ENCODE measurements at places on chromosomes 2 and 18.

- DNase-seq = no peak
Measured at GRCh38 chr2:191019376-191019775, 5.4 kb upstream of the STAT1 start.

DNA sequence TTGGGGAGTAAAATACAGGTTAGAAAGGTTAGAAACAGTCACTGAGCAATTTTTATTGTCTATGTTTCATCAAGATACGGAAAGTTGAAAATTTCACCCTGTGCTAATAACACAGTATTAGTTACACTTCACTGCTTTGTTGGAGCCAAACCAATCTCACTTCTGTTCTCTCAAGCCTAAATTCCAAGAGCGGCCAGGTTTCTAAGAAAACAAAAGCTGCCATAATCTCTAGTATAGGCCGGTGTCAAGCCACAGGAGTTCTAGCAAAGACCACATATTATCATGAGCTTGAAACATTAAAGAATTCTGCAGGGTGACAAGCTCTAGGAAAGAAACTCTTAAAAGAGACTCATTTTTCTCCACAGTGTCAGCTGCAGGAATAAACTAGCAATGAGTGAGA lies 128.7 kb downstream of the TXNL1 start:
- no peak for DNase-seq

DNA sequence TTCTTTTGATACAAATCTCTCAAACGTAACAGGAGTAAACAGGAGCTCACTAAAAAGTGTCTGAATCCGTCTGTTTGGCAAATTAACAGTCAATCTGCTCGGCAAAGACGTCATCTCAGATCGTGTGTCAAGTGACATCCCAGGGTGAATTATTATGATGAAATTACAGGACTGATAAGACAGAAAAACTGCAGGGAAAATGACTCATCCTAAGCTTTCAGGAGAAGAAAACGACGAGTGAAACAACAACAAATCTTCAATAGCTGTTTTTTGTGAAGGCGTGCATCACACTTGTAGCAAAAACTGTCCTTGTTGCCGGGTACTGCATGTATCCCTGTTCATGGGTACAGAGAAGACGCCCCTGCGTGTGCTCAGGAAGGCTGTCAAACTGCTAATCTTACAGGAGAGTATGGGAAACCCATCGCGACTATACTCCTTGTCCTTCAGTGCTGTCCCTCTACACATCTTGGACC lies 24.9 kb downstream of the EPB41L3 start:
- no peak for DNase-seq

DNA sequence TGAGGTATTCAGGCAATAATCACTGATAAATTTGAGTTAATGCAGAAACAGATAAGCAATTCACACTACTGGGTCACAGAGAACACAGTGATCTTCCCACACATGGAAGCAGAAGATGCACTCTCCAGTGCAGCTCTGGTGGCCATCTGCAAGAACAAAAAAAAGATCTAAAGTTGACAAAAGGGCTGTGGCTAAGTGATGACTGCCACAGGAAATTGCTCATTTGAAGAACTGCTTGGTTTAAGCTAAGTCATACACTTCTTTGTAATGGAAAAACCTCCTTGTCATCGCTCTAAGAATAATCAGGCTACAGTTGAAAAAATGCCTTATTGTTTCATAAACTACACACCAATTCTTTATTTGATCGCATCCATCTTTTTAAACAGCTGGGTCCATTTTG lies 115.1 kb downstream of the DTNB start:
- DNase-seq = no peak

- DNase-seq = no peak
Measured at GRCh38 chr2:200777275-200777674, 34.4 kb upstream of the BZW1 start.

GRCh38 chr2:205858881-205859441 lies 176.7 kb downstream of the NRP2 start:
- no peak for DNase-seq

DNA sequence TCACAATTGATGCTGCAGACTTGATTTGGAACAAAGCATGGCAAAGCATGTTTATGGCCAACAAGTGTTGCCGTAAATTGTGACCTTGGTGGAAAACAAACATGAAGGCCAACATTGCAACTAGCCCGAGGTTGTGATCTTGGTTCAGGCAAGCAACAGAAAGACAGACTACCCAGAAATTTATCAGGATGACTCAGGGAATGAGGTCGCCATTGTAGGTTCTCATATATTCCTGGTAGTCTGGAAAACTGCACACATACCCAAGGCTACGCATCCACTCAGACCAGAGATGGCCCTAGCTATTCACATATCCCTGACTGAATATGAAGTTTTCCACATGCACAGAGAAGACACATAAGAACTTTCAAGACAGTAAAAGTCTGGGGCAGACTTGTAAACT lies 30.1 kb downstream of the CYP1B1 start:
- no peak for DNase-seq

DNA sequence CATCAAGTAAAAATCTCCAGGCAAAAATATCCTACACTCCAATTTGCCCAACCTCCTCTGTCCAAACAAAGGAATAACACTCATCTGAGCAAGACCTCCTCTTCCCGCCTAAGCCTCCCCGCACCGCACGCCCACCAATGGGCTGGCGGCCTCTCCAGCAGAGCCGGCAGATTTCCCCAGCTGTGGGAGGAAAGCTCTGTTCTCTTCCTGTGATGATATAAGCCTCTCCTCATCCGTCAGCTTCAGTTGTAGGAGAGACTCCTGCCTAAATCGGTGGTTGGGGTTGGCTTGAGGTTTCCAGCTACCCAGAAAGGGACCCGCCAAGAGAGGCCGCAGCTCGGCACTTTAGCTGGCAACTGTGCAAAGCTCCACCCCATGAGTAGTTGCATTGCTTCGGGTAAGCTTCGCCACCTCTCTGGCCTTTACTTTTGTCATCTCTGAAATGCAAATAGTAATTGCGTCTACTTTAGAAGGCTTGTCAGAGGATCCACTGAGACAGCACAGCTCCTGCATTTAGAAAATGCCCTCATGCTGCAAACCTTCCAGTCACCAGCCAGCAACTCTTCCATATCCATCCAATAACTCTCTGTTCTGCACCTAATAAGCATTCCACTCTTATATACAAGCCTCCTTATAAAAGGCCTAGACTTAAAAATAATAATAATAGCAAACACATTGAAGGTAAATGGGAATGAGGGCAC lies 146.4 kb downstream of the MYT1L start:
- DNase-seq = no peak

GRCh38 chr2:111235192-111236015 lies 114.7 kb downstream of the BCL2L11 start:
- peak; percentile 15 for DNase-seq

- no peak for DNase-seq
Measured at GRCh38 chr2:200788121-200788718, 23.5 kb upstream of the BZW1 start.

GRCh38 chr2:149732730-149733290 lies 145.2 kb upstream of the MMADHC start:
- DNase-seq = no peak

GRCh38 chr2:60247471-60247870 lies 306.0 kb downstream of the BCL11A start:
- no peak for DNase-seq

DNA sequence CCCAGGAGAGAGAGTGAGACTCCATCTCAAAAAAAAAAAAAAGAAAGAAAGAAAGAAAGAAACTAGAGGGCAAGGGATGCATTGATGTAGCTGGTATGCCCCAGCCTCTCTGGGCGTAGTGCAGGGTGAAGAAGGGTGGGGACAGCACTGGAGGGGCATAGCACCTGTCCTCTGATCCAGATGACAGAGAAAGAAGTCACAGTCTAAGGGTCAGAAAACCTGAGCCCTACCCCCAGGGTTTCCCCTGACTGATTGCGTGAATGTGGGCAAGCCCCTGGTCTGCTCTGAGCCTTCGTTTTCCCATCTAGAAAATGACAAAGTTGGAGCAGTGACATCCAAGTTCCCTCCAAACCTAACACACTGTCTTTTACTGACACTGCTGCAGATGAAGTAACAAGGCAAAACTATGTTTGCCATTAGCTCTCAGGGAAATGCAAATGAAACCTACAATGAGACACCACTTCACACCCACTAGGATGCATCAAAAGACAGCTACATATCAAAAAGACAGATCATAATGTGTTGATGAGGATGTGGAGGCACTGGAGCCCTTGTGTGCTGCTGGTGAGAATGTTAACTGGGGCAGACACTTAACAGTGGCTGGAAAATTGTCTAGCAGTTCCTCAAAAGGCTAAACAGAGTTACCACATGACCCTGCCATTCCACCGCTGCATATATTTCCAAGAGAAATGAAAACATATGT lies 19.5 kb upstream of the YWHAQ start:
- DNase-seq = no peak

GRCh38 chr2:65944213-65944612 lies 490.7 kb upstream of the MEIS1 start:
- DNase-seq = no peak

DNA sequence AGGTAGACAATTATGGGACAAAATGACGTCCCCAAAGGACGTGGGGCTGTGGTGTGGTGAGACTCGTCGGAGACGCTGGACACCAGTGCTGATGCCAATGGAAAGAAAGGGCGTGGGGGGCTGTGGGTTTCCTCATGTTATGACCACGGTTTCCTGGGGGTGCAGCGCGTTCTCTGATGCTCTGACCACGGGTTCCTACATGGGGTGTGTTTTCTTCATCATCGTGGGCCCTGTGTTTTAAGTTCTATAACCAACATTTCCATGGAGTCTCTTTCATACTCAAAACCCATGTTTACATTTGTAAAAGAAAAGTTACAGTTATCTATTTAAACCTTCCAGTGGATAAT lies 141.6 kb downstream of the RTP5 start:
- no peak for DNase-seq

GRCh38 chr18:57921708-57922107 lies 118.6 kb upstream of the ATP8B1 start:
- peak; percentile 72 for DNase-seq

DNA sequence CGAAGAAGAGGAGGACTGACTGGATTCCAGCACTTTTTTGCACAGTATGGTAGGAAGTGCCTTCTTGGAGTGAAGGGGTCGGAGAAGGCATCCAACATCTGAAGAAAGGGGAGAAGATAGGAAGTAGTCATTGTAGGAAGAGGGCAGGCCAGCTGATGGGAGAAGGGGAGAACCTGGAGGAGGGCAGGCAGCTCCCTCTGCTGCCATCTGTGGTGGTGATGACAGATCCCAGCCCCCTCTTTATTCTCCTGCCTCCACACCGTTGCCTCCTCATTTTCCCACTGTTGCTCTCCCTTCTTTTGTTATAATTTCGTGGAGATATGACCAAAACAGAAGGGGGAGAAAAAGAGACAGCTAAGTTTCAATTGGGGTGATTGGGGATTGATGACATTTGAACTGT lies 2.9 kb upstream of the SCYGR2 start:
- DNase-seq = no peak

GRCh38 chr2:65781756-65782155 lies 349.4 kb upstream of the SPRED2 start:
- DNase-seq = no peak

DNA sequence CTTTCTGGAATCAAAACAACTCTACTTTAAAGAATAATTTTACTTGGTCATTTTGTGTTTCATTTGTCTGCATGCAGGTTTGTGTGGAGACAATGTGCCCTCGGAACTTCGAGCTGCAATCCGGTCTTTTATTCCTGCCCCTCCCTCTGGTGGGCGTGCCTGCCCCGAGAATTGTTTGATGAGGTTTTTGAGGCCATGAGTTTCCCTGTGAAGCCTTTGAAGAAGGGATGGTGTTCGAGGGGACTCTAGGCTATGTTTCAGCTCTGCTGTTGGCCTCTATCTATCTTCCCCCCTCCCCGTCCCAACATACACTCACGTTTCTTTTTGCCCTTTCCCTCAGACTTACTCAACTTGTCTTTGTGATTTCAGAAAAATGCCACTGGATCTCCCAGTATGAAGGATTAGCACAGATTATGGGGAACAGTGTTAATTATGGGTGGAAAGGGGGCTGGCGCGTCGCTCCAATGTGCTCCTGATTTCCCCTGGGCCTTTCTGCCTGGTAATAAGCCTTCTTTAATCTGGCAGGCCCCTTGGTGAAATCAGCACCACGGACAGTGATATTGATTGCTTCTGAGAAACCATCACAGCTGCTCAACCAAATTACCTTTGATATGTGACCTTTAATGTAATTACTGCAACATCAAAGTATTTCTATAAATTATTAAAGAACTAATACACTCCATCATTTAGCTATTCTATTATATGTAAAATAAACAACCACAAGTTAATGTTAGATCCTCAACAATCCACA lies 82.2 kb downstream of the CELF4 start:
- DNase-seq = no peak

DNA sequence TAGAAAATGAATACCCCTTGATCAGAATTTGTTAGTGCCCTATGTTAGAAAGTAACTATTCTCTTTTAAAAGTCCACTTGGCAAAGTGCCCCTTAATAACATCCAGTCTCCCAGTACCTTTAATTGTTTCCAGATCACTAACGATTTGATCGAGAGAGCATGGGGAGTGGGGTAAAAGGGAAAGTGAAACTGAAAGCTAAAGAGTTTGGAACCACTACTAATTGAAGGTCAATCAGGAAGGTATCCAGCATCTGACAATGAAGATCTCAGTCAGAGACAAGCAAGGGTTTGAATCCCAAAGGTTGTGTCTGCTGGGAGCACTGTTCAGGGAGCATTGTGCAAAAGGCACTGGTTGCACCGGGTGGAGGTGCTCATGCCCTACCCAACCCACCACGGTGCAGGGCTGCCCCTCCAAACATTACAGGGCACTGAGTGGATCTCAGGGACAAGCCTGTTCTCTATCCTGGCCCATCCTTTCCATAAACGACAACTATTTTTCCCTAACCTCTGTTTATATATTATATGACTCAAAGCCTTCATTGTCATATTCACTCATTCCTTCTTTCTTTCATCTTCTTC lies 14.6 kb upstream of the RIT2 start:
- no peak for DNase-seq

DNA sequence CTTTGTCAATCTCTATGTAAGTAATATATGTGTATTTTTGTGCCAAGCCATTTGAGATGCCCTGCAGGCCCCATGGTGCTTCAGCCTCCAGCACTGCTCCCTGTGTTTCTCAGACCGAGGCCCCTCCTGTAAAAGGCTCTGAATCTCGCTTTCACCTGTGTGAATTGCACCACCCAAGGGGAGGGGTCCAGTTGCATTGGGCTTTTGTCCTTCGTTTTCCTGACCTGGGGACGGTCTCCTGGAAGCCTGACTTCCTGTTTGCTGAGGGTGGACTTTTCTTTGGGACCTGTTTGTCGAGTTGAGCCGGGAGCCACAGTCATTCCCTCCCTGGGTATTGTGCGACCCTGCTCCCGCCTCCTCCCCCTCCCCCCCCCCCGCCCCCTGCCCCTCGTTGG lies 48.9 kb downstream of the AGAP1 start:
- no peak for DNase-seq

- DNase-seq = no peak
Measured at GRCh38 chr2:105494683-105495425, 96.0 kb upstream of the FHL2 start.

GRCh38 chr18:32879497-32879896 lies 106.7 kb upstream of the KLHL14 start:
- no peak for DNase-seq

GRCh38 chr2:127093648-127094210 lies 13.2 kb downstream of the BIN1 start:
- no peak for DNase-seq

- DNase-seq = no peak
Measured at GRCh38 chr2:177338177-177338721, 54.3 kb upstream of the AGPS start.

- no peak for DNase-seq
Measured at GRCh38 chr18:48660346-48661228, 121.8 kb downstream of the CTIF start.

GRCh38 chr2:241924909-241925250 lies 55.4 kb downstream of the RTP5 start:
- no peak for DNase-seq

GRCh38 chr2:444937-445884 lies 157.3 kb upstream of the ALKAL2 start:
- DNase-seq = no peak

GRCh38 chr2:95328358-95329125 lies 31.4 kb downstream of the KCNIP3 start:
- no peak for DNase-seq
